NCI-H187 treated with DMSO at 0.1 percent for 48 hours (cell line): ENCODE measurements at places on chromosomes 4 and X.

DNA sequence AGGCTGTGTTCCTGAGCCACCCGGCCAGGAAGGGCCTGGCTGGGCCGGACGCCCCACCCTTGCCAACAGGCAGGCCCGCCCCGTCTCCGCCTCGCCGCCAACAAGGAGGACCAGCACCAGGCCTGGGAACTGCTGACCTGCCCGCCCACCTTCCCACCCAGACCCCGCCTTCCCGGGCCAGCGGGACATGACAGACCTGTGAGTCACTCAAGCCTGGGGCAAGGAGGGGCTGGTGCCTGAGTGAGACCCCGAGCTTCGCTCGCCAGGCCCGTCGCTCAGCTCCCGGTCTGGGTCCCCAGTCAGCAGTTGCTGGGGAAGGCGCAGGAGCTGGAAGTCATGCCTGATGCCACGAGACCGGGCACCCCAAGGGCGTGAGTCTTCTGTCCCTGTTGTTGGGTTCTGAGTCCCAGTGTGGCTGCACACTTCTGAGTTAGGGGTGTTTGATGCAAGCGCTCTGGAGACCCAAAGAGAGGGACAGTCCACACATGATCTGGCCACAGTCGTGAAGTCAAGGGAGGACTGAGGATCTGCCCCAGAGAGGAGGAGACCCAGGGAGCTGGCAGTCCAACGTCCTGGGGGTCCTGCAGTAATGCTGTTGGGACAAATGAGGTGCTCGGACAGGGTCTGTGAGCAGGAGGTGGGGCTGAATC lies at the start of gene DNASE1L1:
TSS of gene DNASE1L1 (minus strand) at position 33 of the 650 bp plus-strand sequence. CDS start 3,686 bp downstream, outside the sequence.
- DNase-seq = no peak

DNA sequence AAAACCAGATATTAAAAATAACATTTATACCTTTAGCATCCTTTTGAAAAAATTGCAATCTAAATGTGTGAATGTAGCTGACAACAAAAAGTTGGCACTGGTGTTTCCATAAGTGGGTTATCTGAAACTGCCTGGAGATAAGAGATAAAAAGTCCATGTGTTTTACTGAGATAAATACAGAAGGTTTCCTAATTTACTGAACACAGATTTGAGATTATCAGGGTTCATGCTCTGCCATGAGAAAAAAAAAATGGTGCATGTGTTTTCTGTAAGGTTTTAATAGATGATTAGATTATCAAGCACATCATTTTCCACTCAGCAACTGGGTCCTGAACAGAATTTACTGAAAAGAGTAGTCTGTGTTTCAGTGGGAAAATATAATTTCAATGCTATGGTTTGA lies 326.2 kb upstream of the SLIT2 start:
- no peak for DNase-seq

DNA sequence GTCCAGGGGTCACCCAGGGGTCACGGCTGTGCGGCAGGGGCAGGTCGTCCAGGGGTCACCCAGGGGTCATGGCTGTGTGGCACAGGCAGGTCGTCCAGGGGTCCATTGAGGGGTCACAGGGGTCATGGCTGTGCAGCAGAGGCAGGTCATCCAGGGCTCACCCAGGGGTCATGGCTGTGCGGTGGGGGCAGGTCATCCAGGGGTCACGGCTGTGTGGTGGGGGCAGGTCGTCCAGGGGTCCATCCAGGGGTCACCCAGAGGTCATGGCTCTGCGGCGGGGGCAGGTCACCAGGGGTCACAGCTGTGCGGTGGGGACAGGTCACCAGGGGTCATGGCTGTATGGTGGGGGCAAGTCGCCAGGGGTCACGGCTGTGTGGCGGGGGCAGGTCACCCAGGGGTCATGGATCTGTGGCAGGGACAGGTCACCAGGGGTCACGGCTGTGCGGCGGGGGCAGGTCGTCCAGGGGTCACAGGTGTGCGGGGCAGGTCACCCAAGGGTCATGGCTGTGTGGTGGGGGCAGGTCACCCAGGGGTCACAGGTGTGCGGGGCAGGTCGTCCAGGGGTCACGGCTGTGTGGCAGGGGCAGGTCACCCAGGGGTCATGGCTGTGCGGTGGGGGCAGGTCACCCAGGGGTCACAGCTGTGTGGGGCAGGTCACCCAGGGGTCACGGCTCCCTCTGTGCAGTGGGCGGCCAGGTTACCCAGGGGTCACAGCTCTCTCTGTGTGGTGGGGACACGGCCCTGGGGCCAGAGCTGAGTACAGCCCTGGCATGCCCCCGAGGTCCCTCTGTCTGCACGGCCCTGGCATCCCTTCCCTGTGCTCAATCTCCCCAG lies 16.0 kb downstream of the ATP5ME start:
- no peak for DNase-seq

DNA sequence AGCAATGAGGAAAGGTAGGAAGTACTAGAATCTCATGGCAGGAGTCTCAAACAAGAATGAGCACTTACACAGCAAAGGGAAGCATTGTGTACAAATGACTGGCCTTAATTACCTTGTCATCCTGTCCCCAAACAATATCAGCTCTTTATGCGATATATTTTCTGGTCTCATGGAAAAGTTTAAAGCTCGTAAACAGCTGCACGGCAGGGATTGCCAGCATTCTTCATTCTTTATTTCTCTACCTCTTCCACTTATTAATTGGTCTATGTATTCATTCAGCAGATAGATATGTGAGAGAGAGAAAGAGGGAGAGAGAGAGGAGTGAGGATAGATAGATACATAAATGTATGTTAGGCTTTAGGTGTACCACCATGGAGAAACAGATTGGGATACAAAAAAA lies 155.8 kb upstream of the FAT4 start:
- DNase-seq = no peak

GRCh38 chrX:122555925-122556324 lies 628.2 kb upstream of the GRIA3 start:
- DNase-seq = no peak

DNA sequence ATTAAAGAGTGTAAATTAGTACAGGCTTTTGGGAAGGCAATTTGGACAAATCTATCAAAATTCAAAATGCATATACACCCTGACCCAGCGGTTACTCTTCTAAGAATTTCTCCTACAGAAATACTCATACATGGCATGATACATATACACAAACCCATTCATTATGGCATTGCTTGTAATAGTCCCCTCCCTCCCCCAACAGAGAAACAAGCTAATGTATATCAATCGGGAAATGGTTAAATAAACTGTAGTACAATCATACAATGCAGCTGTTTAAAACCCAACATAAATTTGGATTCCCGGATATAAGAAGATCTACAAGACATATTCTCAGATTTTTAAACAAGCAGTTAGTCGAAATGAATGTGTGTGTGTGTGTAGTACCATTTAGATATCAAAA lies 808 bp downstream of the HUWE1 start:
- DNase-seq = no peak

DNA sequence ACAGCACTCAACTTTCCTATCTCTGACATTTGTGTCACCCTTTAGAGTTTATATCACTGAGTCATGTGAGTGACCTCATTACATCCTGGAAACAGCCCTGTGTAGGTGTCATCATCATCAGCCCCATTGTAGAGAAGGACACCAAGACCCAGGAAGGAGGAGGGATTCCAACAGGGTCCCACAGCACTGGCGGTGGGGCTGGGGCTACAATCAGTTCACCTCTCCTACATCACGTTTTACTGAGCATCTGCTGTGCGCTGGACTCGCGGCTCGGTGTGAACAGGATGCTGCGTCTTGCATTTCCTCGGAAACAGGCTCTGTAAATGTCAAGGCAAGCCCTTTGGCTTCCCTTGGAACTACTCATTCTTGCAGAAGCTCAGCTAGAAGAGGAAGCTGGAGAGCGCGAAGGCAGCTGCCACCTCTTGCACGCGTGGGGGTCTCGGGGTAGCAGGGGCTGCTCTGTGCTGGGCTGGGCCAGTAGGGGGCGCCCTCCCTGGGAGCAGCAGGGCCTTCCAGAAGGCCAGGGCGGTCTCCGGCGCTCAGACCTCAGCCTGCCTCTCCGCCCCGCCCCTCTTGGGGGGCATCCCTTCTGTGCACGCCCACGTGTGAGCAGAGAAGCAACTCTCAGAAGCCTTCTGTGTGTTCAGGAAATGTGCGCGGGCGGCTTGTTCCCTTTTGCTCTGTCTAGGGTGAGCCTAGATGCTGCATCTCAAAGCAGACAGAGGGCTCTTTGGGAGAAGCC lies 29.0 kb downstream of the REELD1 start:
- no peak for DNase-seq

- peak; percentile 11 for DNase-seq
Measured at GRCh38 chr4:138090918-138091676, 151.1 kb downstream of the SLC7A11 start.

DNA sequence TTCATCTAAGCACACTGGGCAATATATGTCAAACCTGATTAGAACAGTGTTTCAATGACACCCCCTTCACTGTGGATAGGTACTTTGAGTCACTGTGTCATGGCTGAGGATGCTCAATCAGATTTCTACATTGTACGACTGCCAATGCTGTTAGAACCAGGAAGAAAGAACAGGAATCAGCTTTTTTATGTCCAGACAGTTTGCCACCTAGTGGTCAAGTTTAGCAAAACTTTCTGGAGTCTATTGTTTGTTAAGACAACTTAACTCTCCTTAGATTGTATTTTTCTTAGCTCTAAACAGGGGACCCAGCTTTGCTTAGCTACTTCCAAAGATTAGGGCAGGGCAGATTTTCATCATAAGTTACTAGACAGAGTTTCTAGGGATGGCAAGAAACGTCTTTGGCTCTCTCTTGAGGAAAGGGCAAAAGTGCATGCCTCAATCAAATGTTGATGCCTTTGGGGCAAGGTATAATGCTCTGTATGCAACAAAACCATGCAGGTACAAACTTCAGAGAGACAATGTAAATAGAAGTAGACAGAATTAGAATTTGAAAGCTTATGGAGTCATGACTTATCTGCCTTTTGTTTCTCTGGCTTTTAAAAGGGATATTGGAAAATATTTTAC lies 40.5 kb upstream of the BMP3 start:
- DNase-seq = peak; percentile 54

DNA sequence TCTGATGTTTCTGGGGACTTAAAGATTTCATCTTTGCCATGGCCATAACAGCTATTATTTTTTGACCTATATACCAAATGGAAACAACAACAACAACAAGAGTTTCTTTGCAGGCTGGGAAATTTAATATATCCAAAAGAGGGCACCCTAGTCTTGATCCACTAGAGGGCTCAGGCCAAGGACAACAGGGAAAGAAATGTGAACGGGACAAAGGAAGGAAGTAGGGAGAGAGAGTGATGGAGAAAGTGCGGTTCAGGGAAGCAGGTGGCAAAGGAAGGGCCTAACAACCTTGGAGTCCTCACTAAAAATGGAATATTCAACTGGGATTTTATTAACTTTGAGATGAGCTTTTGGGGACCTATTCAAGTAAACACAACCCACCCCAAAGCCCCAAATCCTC lies 67.8 kb upstream of the SCML1 start:
- no peak for DNase-seq

DNA sequence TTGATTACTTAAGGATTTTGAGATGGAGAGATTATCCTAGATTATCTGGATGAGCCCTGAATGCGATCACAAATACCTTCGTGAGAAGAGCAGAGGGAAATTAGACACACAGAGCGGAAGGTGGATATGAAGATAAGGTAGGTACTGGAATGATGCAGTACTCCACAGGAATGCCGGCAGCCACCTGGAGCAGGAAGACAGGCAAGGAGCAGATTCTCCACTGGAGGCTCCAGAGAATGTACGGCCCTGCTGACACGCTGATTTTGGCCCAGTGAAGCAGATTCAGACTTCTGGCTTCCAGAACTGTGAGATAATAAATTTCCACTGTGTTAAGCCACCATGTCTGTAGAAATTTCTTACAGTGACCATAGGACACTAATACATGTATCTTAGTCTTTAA lies 79.4 kb upstream of the PITX2 start:
- no peak for DNase-seq

DNA sequence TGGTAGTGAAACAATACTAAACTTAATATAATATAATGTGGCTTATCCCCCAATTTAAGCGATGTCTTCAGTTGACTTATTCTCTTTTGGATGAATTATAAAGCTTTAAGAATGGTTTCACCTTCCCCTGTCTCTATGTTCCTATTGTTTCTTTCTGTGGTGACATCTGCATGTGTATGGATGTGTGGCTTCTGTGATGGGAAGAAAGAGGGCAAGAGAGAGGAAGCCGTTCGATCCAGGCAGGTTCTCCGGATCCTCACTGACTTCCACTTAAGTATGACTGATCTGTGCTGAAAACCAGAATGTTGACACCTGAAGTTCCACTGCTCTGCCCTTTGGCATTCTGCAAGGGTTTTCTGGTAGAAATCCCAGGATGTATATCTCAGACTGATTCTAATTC lies 1150.8 kb downstream of the STPG2 start:
- DNase-seq = no peak

DNA sequence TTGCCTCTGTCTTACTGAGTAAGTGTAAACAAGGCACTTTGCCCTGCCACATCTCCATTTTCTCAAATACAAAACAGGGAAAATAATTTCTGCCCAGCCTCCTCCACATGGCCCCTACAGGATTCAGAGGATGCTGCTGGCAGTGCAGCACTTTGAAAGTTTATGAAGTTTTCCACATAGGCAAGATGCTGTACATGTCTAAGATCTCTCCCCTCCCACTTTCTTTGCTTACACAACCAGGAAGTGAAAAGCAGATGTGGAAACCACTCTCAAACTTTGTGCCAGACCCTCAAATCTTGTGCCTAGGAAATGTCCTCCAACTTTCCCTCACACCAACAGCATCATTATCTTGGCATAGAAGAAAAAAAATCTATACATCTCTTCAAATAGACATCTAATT lies 257.0 kb upstream of the LDB2 start:
- DNase-seq = no peak

- peak; percentile 15 for DNase-seq
Measured at GRCh38 chrX:11382930-11383329, 89.7 kb downstream of the AMELX start.

DNA sequence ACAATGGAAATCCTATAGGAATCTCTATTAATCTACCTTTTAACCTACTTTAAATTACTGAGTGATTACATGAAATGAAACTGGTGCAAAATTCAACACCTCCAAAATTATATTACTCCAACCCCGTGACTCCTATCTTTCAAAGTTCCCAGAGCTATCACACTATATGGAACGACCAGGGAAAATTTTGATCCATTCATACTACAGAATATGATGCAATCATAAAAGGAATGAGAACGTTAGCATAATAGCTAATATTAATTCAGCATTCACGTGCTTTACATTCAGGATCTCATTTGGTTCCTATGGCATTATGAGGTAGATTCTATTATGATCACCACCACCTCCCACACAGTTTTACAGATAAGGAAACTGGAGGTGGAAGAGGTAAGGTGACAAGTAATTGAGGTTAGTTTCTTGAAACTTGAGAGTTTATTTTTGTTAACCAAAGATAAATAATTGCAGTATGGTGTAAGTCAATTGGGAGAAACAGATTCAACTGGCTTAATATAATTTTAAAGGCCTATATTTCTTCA lies 29.4 kb upstream of the INTS6L start:
- DNase-seq = no peak

GRCh38 chrX:10043386-10043785 lies 76.2 kb downstream of the CLDN34 start:
- DNase-seq = no peak

GRCh38 chrX:101774340-101774739 lies 114.7 kb upstream of the ARMCX2 start:
- DNase-seq = no peak

DNA sequence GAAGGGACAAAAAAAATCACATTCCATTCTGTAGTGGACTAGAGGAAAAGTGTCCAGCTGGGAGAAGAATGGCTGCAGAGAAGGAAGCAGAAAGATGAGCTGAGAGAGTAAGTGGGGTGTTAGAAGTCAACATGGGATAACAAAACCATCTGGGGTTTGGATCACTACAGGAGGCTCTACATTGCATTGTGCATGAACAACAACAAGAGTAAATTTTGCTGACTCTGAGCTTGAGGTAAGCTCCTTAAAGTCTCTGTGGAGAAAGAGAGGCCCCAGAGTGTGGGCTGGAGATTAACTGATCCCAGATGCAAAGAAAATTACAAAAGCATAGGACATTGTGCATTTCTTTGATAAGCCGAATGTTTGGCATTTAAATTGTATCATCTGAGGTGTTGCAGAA lies 128.9 kb downstream of the UGT8 start:
- DNase-seq = no peak
